ENCODE measurements at places on chromosomes 3 and 15. TPM values are rescaled to one million over a fixed set of nuclear protein-coding genes. Genes with fewer than 3 reads are reported as not detected.

The RASGRF1 gene
- total RNA-seq = 0.02 TPM

- peaks cover 6% of the 10 kb centered on the region for H3K4me1 ChIP-seq
- no peaks in the 10 kb centered on the region for H3K27me3 ChIP-seq
- H3K4me3 ChIP-seq = no peak overlapping the region
- no peak for DNase-seq
- no peak overlapping the region for H3K27ac ChIP-seq
Measured at GRCh38 chr15:85009435-85009834, 27.8 kb downstream of the PDE8A start.

GRCh38 chr3:96319166-96319565 lies 495.2 kb upstream of the EPHA6 start:
- no peaks in the 10 kb centered on the region for H3K27me3 ChIP-seq
- H3K27ac ChIP-seq = no peak overlapping the region
- no peaks in the 10 kb centered on the region for H3K4me1 ChIP-seq

- no peaks in the 10 kb centered on the region for H3K27me3 ChIP-seq
- H3K36me3 ChIP-seq = peaks cover 61% of the 10 kb centered on the region
- peaks cover 92% of the 10 kb centered on the region for H3K4me1 ChIP-seq
Measured at GRCh38 chr3:45985532-45986302, 9.9 kb downstream of the FYCO1 start.

DNA sequence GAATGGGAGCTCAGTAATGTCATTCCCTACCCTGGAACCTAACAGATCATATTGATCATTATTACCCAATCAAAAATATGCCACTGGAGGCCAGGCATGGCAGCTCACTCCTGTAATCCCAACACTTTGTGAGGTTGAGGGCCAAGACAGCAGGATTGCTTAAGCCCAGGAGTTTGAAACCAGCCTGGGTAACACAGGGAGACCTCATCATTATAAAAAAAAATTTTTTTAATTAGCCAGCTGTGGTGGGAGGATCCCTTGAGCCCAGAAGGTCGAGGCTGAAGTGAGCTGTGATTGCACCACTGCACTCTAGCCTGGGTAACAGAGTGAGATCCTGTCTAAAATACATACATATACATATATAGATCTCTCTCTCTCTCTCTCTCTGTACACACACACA lies 10.2 kb downstream of the IGDCC4 start:
- no peak overlapping the region for H3K4me3 ChIP-seq
- no peak for DNase-seq
- peaks cover 6% of the 10 kb centered on the region for H3K4me1 ChIP-seq
- no peak overlapping the region for H3K27ac ChIP-seq

DNA sequence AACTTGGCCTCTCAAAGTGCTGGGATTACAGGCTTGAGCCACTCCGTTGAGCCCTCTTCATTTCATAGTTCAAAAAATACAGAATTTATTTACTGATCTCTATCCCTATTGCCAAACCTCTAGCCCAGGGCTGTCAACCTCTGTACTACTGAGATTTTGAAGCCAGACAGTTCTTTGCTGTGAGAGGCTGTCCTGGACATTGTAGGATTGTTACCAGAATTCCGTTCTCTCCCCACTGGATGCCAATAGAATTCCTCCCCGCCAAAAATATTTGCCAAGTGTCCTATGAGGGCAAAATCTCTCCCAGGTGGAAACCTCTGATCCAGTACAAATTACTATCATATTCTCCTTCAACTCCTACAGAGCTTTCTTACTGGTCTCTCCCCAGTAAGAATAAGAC lies 29.6 kb upstream of the ADAMTS9 start:
- no peaks in the 10 kb centered on the region for H3K27me3 ChIP-seq
- no peaks in the 10 kb centered on the region for H3K4me1 ChIP-seq

The SAMMSON gene
- not detected for total RNA-seq

- H3K27me3 ChIP-seq = no peaks in the 10 kb centered on the region
- peaks cover 14% of the 10 kb centered on the region for H3K4me1 ChIP-seq
- H3K36me3 ChIP-seq = no peaks in the 10 kb centered on the region
- DNase-seq = no peak
- no peak overlapping the region for H3K4me3 ChIP-seq
Measured at GRCh38 chr3:107662124-107662507, 139.4 kb downstream of the BBX start.

DNA sequence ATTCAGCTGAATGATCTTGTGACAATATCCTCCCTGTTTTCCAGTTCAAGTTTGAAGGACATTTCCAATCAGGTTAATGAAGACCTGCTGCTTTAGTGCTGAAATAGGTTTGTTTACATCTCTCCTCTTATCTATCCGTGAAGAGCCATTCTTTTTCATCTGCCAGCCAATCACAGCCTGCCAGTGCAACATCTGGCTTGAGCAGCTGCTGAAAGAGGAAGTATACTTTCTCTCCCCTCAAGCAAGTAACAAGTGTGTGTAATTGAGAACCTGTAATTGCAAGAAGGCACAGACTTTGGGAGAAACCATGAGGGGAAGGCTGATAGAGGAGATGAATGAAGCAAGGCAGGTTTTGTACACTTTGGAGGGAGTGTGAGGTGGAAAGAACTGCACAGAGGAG lies 404.3 kb downstream of the AGBL1 start:
- H3K4me3 ChIP-seq = no peak overlapping the region
- no peak overlapping the region for H3K27ac ChIP-seq
- no peaks in the 10 kb centered on the region for H3K4me1 ChIP-seq
- H3K27me3 ChIP-seq = no peaks in the 10 kb centered on the region
- H3K36me3 ChIP-seq = no peaks in the 10 kb centered on the region
- no peak for DNase-seq

GRCh38 chr3:55946574-55947160 lies 459.6 kb upstream of the WNT5A start:
- no peaks in the 10 kb centered on the region for H3K4me1 ChIP-seq
- H3K27me3 ChIP-seq = no peaks in the 10 kb centered on the region
- DNase-seq = no peak
- H3K36me3 ChIP-seq = no peaks in the 10 kb centered on the region
- no peak overlapping the region for H3K27ac ChIP-seq

DNA sequence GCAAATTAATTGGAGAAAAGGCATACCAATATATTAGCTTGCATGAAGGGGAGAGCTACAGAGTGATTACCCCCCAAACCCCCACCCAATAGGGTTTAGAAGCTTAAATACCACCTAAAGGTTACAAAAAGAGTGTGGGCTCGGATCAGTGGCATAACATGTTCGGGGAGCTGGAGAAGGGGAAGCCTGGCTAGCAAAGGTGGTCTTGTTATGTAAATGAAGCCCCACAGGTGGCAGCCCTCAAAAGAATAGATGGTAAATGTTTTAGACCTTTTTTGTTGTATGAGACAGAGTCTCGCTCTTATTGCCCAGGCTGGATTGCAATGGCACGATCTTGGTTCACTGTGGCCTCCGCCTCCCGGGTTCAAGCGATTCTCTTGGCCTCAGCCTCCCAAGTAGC lies 10.9 kb upstream of the PXK start:
- H3K27ac ChIP-seq = no peak overlapping the region
- H3K27me3 ChIP-seq = no peaks in the 10 kb centered on the region
- H3K36me3 ChIP-seq = peaks cover 13% of the 10 kb centered on the region
- no peak overlapping the region for H3K4me3 ChIP-seq
